Fibroblast of skin of right biceps (primary cell): ENCODE measurements at places on chromosomes 2 and 18.
A peak's percentile ranks its signal among the peaks of the same experiment; 100 is the strongest.

GRCh38 chr2:146978577-146979555 lies 866.0 kb upstream of the ACVR2A start:
- DNase-seq = peak; percentile 55

DNA sequence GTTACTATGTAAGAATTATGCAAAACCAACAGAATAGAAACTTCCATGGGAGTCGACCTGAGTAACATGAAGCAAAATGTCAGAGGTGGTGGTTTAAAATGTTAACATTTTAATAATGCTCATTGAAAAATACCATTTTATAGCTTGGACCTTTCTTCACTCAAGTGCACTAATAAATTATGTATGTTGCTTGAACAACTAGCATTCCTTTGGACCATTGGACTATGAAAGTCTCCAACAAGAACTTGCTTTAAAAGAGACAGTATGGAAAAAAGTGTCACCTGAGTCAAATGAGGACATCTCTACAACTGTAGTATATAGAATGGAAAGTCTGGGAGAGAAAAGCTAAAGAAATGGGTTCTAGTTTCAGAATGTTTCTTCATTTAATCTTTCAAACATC lies 51.9 kb downstream of the GLS start:
- no peak for DNase-seq

DNA sequence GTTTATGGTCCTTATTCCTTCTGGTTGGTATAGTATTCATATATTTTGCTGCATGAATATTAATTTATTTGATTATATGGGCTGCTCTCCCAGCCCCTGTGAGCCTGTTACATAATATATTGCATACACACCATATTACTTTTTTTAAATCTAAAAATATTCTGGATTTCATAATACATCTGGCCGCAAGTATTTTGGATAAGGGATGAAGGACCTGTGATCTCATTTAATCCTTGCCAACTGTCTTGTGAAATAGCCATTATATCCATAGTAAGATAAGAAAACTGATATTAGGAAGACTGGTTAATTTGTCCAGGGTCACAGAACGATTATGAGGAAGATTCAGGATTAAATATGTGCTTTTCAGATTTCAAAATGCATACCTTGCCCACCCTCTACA lies 433.6 kb downstream of the LPIN1 start:
- DNase-seq = no peak

DNA sequence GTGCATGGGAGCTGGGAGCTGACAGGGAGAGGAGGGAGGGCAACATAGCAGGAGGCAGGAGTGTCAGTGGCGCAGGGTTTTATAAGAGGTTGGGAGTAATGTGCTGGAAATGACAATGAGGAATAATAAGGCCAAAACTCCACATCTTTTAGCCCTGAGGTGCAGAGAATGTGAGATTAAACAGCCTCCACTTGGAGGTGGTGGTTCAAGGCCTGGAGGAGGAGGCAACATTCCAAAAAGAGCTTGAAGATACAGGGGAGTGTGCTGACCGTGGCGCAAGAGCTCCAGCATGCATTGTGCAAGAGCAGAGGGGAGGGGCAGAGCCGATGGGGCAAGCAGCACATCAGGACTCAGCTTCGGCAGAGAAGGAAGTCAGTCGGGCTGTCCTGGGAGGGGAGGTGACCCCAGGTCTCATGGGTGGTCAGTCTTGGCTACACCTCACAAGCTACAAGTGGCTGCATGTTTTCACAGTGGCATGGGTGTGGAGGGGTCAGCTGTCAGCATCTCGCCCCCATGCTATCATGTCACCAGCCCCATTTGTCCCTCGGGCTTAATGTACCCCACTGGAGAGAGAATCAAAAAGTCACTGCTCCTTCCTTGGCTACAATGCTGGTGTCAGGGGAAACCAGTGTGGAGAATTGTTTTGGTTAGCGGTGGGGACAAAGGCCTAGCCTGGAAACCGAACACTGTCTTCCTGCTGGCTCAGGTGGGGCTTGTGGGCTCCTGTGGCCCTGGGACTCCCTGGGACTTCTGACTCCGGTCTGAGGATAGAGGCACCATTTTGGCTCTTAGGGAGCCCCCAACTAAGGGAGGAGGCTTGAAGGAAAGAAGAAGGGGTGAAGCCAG lies 208.0 kb downstream of the ZFP36L2 start:
- DNase-seq = peak; percentile 56

DNA sequence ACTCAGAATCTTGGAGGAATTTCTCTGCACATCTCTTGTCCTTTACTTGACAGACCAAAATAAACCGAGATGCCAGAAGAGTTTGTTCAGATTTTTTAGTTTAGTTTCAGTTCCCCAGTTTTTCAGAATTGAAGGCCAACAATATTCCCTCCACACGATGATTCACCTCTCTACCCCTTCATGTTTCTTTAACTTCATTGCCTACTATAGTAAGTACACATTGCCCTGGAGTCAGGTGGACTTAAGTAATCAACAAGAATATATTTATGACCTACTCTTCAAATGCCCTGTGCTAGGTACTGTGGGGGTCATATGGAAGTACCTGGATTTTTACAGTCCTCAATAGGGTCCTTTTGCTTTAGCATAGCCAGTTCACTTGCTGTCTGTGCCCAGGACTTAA lies 79.6 kb upstream of the CTLA4 start:
- no peak for DNase-seq

GRCh38 chr2:10278763-10279471 lies 23.8 kb upstream of the HPCAL1 start:
- DNase-seq = no peak

DNA sequence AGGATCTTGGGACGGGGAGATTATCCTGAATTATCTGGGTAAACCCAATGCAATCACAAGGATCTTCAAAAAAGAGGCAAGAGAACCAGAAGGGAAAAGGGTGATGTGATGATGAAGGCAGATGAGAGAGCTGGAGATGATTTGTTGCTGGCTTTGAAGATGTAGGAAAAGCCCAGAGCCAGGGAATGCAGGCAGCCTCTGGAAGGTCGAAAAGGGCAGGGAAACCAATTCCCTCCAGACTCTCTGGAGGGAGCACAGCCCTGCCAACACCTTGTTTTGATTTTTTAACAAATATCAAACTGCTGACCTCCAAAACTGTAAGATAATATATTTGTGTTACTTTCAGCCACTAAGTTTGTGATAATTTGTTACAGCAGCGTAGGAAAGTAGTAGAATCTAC lies 48.9 kb upstream of the IL1R2 start:
- DNase-seq = no peak

GRCh38 chr18:46677611-46678010 lies 20.6 kb upstream of the LOXHD1 start:
- peak; percentile 2 for DNase-seq

DNA sequence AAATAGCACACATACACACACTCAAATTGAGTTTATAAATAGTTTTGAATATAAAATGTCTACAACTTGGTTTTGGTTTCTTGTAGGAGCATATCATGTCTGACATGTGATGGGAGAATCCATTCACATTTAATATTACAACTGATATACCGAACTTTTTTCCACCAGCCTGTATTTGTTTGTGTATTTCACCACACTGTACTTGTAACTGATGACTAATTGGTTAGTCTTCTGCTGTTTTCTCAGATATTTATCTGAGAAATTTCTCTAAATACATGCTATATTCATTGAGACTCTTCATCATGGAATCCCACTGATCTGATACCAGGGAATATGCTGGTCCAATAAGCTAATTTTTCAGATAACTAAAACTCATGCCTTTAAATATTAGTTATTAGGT lies 56.3 kb upstream of the UBXN4 start:
- DNase-seq = peak; percentile 3

- no peak for DNase-seq
Measured at GRCh38 chr2:59630789-59631188, 922.7 kb downstream of the BCL11A start.

- no peak for DNase-seq
Measured at GRCh38 chr2:148063633-148064032, 42.7 kb downstream of the MBD5 start.

- DNase-seq = no peak
Measured at GRCh38 chr2:64336171-64336570, 117.8 kb upstream of the LGALSL start.

GRCh38 chr2:186664385-186665043 lies 29.3 kb upstream of the FAM171B start:
- no peak for DNase-seq

DNA sequence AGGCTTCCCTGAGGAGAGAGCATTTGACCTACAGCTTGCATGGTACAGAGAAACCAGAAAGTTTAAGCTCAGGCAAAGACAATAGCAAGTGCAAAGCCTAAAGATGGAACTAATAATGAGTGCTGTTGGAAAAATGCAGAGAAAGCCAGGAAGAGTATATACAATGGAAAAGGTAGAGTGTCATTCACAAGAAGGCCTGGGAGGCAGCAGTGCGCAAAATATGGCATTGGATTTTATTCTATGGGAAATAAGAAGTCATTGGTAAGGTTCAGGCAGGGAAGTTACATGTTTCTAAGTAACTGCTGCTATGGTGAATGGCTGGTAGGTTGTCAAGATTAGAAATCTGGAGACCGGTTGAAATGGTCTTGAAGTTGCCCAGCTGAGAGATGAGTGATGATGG lies 2167.3 kb upstream of the CELF4 start:
- DNase-seq = no peak

DNA sequence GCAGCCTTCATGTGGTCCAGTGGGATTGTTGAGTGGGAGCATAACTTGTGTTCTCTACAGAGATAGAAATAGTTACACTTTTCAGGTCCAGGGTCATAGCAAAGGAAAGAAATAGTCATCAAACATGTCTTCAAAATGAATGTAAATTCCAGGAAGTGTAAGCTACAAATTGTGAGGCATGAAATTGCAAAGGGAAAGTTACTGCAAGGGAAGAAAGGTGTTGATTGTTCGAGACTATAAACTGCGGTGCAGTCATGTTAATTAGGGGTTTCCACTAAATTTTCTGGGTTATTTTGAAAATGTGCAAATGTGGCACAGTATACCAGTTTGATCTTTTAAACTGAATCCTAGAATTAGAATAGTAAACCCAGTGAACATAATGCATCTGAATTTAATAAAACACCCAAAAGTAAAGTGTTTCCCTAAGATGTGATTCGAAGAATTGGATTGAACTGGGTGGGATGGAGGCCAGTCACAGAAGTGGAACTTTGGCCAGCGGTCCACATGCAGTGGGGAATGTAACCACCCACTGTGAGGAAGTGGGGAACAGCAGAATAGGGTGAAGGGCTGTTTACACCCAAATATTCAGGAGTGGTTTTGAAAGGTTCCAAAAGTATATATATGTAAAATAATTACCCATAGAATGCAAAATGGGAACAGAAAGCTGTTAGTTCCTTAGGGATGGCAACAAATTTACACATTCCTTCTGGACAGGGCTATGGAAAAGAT lies 126.5 kb upstream of the CCDC68 start:
- DNase-seq = no peak

DNA sequence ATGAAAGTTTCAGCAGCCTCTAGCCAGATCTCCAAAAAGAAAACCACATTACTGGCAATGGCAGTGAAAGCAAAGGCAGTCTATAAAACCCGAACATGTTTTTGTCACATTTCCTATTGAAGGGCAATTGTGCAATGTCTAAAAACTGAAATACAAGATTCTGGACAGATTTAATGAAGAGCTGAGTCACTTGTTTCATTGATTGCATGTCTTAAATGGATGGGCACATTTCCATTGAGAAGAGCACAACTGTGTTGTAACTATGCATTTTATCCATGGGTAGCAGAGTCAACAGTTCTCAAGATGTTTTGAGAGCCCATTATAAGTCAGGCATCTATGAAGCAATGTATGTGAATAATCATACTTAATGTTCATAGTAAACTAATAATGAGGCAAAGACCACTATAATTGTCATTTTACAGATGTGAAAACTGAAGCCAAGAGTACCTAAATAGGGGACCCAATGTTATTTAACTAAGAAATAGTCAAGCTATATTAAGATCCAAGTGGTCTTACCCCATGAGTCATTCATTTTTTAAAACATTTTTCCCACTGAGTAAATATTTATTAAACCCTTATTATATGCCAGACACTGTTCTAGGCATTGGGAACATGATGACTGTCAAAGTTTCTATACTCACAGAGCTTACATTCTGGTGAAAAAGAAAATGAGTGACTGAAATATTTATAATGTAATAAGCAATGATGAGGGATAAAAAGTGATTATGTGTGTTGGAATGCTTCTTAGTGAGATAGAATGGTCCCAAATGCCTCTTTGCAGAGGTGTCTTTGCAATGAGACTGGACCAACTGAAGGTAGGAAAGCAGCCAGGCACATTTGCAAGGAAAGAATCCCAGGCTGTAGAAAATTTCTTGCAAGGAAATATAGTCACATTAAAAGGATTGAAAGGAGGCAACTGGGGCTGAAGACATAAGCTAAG lies 818.9 kb upstream of the ACVR2A start:
- DNase-seq = peak; percentile 72

GRCh38 chr2:1246239-1246638 lies 167.0 kb upstream of the TPO start:
- DNase-seq = no peak

DNA sequence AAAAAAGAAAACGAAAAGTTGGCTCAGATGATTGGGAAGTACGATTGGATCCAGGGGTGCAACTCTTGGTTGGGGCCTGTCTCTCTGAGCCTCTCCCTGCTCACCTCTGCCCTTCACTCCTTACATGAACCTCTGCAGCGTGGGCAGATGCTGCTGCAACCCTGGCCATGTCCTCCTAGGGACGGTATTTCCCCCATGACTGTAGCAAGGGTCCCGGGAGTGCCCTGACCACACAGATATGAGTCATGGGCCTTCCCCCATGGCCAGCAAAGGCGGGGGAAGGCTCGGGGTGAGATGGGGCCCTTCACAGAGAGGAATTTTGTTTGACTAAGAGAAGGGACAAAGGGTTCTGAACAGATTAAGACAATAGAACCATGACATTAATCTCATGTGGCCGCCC lies 129.0 kb downstream of the NCK2 start:
- peak; percentile 77 for DNase-seq

DNA sequence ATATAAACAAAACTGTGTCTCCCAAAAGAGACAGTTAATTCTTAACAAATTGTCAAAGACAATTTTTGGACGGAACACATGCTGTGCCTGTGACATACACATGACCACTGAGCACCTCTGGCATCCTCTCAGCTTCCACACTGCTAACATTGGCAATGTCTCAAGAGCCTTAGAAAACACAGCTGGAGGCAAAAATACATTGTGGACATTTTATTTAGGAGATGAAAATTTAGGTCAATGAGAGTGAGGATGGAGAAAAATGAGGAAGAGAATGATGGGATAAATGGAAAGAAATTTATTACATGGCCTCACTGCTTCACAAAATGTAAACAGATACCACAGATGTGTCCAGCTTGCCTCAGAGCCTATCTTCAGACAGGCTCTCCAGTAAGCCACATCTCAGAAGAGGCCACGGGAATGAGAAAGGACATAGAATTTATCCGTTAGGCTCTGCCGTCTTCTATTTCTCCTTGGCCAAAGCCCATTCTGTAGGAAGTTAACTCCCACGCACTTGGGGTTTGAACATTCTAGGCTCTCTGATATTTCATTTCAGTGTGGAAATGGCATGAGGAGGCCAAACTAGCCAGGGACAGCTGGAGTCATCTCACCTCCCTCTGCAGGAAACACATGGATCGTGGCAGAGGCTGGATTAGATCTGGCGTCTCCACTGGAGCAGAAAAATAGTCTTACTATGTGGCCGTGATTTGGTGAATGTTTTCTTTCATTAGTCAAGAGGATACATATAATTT lies 519.4 kb upstream of the DSEL start:
- no peak for DNase-seq

GRCh38 chr18:48831113-48831759 lies 119.5 kb downstream of the SMAD7 start:
- no peak for DNase-seq

- DNase-seq = peak; percentile 20
Measured at GRCh38 chr2:24492421-24493279, 1.6 kb downstream of the NCOA1 start.

GRCh38 chr18:48136051-48136826 lies 205.8 kb upstream of the SMAD2 start:
- DNase-seq = no peak
